Stomach (tissue), 19 donors: ENCODE measurements at places on chromosomes 2 and 18. TPM values are rescaled to one million over a fixed set of nuclear protein-coding genes. Genes with fewer than 3 reads are reported as not detected.

The XDH gene
- total RNA-seq, result 0.87 TPM

The DTNA gene
- 113 TPM for total RNA-seq

The FKBP1B gene
- total RNA-seq, result 4.9 TPM

The SERPINB3 gene
- not detected for total RNA-seq

The PLCL1 gene
- total RNA-seq, result 2.2 TPM

The CIDEA gene
- not detected for total RNA-seq

The DCDC2C gene
- total RNA-seq, result not detected

The GLI2 gene
- not detected for total RNA-seq

The MZT2B gene
- 218 TPM for total RNA-seq

The RNF103 gene
- total RNA-seq, result 132 TPM

The ACMSD gene
- total RNA-seq, result not detected

The SKOR2 gene
- not detected for total RNA-seq

The CCDC141 gene
- 1.2 TPM for total RNA-seq

The MERTK gene
- 14.0 TPM for total RNA-seq

The IL18R1 gene
- 10.5 TPM for total RNA-seq

The IFT172 gene
- 39.7 TPM for total RNA-seq

The TUBB8B gene
- not detected for total RNA-seq

The COLEC12 gene
- total RNA-seq, result 15.8 TPM
